Stimulated activated CD4-positive, alpha-beta T cell treated with anti-CD3 and anti-CD28 coated beads, Interleukin-4, amount 100 ng/mL, for 48 hours (primary cell): ENCODE measurements at places on chromosomes 12 and 14.
A peak's percentile ranks its signal among the peaks of the same experiment; 100 is the strongest.

- DNase-seq: no peak
Observed at GRCh38 chr14:97442363-97442762, 645.2 kb downstream of the VRK1 start.

- no peak for DNase-seq
Observed at GRCh38 chr12:101356794-101357193, 50.8 kb downstream of the ARL1 start.

DNA sequence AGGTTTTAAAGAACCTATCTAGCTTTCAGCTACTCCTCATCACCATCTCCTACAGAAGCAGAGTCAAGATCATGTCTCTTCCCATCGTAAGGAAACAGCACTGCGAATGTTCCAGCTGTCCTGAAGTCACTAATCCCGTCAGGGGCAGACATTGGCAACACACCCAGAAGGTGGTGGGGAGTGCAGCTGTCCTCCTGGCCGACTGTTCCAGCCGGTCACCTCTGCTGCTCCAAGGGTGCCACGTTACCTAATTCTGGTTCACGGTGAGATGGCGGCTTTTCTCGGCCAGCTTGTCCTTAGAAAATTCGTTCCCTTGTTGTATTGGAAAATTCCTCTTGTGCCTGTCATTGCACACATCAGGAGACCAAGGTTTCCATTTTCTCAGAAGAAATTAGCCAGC is 196.2 kb downstream of the ZFP36L1 start:
- DNase-seq: no peak

DNA sequence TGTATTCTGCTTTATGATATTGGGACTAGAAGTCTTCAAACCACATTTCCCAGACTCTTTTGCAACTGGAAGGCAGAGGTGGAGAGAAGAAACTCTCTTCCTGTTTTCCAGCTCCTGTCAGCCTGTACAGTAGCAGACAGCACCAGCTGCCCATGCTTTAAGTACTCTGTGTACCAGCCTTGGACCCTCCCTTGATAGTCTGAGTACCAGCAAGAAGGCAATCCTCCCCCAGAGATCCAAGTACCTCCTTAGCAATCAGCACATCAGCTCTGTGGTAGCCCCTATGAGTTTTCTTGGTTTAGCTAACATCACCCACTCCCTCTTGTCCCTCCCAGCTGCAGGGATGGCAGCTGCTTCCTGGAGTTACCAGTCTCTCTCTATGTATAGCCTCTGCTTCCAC is 56.3 kb downstream of the STXBP6 start:
- no peak for DNase-seq

DNA sequence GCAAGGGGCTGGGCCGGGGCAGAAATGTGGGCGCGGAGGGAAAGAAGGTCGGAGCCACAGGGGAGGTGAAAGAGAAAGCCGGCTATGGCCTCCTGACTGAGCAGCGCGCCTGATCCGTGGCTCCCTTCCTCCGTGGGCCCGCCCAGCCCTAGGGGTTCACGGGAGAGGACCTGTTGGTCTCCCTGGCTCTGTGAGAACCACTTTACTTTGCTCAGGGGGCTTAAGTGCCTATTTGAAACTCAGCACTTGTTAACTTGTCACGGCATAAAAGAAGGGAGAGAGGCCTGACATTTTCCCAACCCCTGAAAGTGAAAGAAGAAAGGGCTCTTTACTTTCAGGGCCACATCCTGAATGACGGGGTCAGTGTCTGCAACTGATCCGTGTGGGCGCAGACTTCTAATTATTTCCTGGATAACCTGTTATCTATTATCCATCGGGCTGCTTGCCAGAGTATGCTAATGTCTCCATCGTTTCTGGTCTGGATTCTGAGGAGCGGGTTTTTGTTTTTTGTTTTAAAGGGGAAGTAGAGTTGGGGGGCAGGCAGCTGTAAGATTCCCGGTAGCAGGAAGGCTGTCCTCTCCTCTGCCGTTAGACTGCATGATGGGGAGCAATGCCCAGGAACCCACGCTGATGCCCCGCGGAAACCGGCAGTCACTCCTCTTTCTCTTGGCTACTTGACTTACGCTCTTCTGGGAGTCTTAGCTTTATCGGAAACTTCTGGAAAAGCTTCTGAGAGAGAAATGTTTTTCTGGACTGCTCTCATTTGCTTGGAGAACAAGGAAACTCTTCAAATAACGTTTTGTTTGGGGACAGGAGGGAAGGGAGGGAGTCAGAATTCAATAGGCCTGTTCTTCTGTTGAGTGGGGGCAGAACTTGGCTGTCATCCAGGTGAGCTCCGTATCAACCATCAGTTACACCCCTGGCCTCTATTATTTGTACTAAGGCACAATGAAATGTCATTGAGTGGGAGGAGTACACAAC is 127.7 kb upstream of the MAX start:
- no peak for DNase-seq

GRCh38 chr12:26507613-26508012 is 312.2 kb downstream of the SSPN start:
- no peak for DNase-seq

DNA sequence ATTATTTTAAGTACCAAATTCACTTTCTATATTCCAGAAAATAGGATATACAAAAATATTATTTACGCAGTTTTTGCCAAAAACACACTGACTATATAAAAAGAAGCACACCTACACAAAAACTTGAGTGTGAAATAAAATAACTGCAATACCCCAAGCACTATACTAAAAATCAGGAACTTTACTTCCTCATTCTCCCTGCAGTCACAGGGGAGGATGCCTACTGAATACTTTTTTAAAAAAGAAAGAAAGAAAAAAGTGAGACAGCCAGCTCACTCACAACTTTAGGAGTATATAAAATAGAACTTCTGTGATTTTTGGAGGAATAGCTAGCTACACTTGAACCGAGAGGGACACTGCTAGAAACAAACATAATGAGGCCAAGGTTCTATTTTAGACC is 12.2 kb downstream of the RPS6KA5 start:
- no peak for DNase-seq

- DNase-seq: no peak
Observed at GRCh38 chr12:13576935-13577500, 380.5 kb downstream of the EMP1 start.

- no peak for DNase-seq
Observed at GRCh38 chr14:99187858-99188257, 84.1 kb downstream of the BCL11B start.

GRCh38 chr12:22105542-22105941 is 59.5 kb downstream of the CMAS start:
- DNase-seq: no peak

GRCh38 chr12:28586481-28586880 is 396.2 kb downstream of the CCDC91 start:
- no peak for DNase-seq

DNA sequence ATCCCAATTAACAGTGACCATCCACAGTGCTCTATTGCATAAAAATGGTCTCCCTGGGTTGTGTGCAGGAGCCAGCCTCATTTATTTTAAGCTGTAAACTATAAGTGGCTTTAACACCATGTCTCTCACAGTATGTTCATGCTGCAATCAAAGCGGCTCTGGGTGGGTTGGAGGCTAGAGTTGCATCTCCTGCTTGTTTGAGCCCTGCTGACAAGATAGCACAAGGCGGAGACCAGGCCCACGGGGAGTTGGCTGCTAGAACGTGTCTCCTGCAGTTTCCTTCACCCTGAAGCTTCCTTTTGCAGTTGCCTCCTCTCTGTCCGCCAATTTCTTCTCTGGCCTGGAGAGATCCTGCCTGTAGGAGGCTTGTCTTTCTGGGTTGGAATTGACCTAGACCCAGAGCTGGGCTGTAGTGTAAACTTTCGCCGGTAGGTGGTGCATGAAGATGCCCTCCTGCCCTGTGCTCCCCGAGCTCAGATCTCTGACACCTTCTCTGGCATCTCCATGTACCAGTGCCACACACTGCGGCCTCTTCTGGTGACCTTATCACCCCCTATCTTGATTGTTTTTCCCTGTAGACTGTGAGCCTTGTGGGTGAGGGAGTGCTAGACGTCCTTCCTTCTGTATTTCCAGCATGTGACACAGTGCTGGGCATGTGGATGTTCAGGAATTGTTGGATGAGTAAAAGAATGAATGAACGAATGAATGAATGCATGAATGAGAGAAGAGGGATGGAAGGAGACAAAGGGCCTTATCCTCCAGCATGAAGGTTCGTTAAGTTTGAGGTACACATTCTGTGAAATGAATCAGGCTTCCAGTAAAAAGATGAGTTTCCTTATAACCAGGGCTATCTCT is 10.4 kb downstream of the OTUB2 start:
- peak; percentile 79 for DNase-seq

DNA sequence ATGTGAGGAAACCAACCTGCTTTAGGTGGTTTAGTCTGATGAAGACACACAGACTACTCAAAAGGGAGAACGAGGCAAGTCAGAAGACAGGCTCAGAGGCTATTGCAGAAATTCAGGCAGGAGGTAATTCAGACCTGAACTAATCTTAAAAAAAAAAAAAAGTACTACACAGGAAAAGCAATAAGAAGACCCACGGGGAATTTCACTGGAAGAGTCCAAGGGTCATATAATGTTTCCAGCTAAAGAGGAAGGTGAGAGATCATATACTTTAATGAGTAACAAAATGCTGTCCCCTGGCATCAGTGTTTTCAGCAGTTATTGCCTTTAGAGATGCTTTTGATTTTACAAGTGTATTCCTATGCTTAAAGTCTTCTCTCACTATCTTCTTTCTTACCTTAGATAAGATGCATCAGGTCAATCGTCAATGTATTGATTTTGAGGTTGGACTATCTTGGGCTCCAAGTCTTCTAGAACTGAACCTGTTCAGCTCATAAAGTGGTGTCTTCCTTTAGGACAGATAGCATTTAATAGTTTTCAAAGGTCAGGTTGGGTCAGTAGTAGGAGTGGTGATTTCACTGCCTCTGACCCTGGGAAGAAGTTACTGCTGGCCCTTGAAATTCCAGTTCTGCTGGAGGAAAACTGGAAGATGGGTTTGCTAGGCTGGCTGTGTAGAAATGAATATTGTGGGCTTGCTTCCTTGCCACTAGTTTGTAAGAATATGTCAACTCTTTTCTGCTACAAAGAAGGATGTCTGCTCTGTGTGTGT is 60.0 kb downstream of the FAR2 start:
- no peak for DNase-seq
